ENCODE measurements at places on chromosomes 2 and 18. TPM values are rescaled to one million over a fixed set of nuclear protein-coding genes. Genes with fewer than 3 reads are reported as not detected.

GRCh38 chr2:17538022-17538843 lies 2.3 kb upstream of the VSNL1 start:
- DNase-seq = no peak

- no peak for DNase-seq
These were observed 51.7 kb downstream of the BOLA3 start for GRCh38 chr2:74096052-74096451.

DNA sequence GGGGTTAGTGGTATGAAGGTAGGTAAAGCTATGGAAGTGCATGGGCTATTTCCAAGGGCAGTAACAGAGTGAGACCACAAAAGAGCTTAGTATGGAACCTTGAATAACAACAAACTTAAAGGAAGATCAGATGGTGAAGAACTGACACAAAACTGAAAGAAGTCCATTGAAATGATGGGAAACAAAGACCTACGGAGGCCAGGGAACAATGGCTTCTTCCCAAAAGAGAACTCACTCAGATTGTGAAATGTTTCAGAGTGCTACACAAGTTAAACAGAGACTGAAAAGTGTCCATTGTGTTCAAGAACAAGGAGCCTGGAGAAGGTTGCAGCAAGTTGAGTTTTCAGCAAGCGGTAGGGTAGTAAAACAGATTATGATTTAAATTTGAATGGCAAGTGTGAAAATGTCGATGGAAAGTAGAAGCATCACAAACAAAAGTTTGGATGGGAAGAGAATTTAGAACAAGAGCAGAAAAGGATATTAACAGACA lies 700.0 kb upstream of the NXPH2 start:
- no peak for DNase-seq

- DNase-seq = peak; percentile 53
These were observed 236.3 kb upstream of the RASGRP3 start for GRCh38 chr2:33240178-33240577.

- no peak for DNase-seq
These were observed 275.3 kb downstream of the GALR1 start for GRCh38 chr18:77524909-77525308.

- no peak for DNase-seq
These were observed 56.4 kb upstream of the OTX1 start for GRCh38 chr2:62994206-62994605.

GRCh38 chr18:3256693-3257626 lies 5.0 kb upstream of the MYL12B start:
- peak; percentile 62 for DNase-seq

DNA sequence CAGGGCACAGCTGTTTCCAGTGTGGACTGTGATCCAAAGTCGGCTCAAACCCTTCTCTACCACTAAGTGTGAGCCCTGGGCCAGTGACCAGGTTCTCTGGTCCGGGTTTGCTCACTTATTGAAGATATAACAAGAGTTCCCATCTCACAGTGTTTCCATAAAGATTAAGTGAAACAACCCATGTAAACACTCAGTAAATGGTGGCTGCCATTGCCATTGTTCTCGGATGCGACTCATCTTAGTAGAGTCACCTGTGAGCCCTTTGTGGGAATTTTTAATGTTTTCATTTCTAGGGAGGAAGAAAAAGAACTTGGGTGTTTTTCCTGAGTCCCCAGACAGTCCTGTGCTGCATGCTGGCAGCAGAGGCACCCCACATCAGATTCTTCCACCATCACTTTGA lies 53.4 kb downstream of the TPGS2 start:
- no peak for DNase-seq

DNA sequence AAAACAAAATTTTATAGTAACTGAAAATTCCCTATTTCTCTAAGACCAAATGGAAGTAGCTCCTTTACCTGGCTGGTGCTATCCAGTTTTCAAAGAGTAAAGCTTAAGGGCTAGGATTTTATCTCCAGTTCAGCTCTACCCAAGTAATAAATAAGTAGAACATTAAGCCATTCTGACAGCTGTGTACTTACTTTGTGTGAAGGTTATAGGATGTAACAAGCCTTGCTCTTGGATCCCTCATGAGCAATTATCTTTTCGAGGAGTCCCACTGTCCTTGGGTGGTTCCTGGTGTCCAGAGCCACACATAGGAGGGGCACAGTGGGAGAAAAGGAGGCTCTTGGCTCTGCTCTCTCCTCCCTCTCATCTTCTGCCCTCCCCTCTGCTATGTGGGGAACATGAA lies 45.5 kb downstream of the KIF5C start:
- no peak for DNase-seq

DNA sequence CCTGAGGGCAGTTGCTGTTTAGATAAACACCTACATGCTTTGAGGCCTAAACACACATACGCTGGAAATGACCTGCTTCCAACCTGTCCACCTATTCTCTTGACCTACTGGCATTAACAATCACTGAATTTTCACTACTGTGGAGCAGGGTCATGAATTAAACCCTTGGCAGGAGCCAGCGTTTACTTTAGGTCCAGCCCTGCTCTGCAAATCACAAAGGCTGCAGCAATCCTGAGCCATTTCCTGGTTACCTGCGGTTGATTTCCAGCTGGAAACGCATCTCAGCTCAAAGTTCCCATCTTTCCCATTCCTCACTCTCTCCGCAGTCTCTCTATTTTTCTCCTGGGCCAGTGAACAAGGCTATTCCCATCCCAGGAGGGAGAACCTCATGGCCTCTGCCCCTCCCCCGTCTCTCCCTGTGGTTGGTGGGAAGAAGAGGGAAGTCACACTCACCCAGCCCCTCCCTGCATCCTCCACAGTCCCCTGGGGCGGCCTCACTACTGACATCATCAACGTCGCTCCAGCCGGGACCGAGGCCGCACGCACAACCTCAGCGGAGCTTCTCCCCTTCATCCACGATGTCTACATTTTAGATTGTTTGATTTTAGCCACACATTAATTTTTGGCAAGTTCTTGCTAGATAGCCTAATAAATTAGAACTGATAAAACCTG lies 84.5 kb upstream of the SNTG2 start:
- DNase-seq = no peak

DNA sequence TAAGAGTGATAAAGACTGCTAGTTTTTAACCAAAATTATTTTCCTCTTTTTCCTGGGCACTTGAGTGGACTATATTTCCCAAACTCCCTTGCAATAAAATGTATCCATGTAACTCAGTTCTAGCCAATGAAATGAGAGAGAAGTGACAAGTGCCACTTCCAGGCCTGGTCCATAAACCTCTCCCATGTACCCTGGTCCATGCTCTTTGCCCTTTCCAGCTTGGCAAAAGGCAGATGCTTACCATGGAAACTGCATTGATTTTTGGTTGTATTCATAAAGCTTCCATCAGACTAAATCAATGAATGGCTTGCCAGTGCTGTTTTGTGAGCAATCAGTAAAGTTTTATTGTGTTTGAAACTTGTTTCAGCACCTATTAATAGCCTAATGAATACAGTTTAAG lies 229.3 kb downstream of the TNS1 start:
- no peak for DNase-seq

DNA sequence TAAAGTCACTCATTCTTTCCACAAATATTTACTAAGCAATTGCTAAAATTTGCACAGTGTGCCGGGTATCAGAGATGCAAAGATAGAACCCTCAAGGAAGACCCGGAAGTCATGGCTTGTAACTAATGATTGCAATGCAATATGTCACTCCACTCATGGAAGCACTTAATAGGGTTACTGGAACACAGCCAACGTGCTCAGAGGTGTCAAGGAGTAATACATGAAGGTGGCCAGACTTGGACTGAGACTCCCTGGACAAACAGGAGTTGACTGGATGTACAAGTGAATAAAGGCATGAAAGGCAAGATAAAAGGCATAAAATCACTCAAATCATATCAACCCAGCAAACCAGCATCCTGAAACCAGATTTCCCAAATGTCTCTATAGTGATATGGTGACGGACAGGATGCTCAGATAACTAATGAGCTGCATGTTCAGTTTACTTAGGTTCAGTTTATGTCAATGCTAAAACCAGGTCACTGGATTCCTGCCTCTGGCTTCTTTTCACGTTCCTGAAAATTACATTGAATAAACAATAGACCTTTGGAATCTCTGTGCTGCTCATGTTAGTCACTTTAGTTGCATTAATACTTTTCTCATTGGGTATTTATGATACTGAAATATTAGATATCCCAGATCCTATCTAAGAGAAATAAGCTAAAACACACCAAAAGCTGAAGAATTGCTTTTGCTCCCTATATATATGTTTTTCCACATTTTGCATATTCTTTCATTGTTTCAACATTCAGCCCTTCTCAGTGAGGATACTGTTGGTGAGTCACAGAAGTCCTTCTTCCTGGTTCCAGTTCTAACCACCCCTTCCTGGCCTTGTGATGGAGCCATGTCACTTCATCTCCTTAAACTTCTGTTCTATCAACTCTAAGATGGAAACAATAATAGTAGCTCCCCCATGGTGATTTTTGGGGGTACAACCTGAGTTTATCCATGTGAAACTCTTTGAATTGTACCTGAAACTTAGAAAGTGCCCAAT lies 688.9 kb upstream of the ID2 start:
- peak; percentile 15 for DNase-seq

DNA sequence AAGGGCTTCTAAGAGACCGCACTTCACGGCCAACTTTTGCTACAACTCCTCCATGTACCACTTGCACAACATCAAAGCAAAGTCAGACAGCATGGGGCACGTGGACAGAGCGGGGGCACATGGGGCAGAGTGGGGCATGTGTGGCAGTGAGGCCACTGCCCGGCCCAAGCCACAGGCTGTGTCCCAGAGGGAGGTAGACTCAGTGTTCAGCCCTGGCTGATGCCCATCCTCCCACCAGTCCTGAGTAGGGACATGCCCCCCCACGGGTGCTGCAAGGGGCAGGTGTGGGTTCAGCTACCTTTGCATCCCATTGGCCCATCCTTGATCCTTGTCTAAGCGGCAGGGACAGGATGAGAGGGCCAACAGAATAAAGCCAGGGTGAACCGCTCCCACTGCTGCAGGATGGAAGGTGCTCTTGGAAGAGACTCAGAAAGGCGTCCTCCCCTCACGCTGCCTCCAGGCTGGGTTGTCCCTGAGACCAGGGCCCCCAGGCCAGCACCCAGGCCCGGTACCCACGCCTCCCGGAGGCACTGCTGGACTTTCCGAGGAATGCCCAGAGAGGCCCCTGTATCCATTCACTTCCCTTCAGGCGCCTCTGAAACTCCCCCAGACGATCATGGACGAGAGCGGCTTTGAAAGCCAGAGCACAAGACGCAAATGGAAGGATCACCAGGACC lies 218.2 kb downstream of the NDUFA10 start:
- DNase-seq = no peak

DNA sequence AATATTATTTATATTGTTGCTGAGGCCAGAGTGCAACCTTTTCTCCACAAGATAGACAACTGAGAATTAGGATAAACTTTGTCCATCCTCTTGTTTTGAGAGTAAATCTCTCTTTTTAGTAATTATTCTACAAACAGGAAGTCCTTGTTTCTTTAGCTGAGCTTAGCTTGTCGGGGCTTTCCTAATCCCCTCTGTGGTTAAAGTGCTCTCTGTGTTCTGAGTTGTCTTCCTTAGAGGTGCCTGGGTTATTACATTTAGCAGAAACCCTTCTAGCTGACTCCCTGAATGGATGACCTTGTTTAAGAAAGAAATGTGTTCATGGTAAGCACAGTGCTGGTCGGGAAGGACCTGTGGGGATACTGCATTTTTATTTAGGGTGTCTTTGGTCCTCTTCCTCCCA lies 12.7 kb downstream of the USP39 start:
- no peak for DNase-seq

DNA sequence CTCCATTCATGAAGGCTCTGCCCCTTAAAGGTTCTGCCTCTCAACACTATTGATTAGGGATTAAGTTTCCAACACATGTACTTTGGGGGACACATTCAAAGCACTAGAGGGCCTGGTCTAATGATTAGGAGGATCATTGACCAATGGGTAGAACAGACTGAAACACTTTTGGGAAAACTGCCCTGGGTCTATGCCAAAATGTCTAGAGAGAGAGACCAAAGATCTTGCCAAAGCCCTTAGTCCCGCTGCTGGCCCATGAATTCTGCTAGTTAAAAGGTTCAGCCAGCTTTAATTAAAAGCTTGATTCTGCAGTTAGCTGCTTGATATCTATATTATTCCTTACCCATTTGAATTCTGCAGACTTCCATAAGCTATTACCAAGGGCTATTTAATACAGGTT lies 613.2 kb downstream of the SLC4A3 start:
- no peak for DNase-seq

DNA sequence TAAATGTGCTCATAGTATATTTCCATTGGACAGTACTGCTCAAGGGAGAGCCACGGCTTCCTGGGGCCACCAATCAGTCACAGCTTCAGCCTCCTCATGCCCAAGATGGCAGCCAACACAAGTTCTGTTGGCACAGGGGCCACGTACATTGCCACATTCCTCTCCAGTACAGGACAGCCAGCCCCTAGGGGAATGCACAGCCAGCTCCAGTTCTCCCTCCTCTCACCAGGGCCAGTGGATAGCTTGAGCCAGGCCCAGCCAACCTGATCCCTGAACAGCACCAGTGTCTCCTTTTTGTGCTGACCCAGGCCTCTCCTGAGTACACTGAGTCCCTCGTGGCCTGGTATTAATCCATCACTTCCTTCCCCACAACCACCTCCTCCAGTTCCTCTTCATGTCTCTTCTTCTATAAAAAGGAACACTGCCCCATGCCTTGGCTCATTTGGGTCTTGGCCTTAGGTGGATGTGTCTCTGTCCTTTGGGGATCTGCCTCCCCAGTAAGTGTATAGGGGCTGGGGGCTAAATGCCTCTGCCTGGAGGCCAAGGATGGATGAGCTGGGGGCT lies 168.7 kb downstream of the TNS1 start:
- DNase-seq = no peak

GRCh38 chr18:60044290-60045006 lies 144.7 kb downstream of the PMAIP1 start:
- DNase-seq = peak; percentile 80

The UGT1A3 gene
- not detected for total RNA-seq

The FEV gene
- total RNA-seq = not detected

The RIT2 gene
- total RNA-seq = not detected

The FAP gene
- 67.1 TPM for total RNA-seq

The SLC14A1 gene
- total RNA-seq = 0.52 TPM

The UGT1A8 gene
- total RNA-seq = not detected

The HJURP gene
- total RNA-seq = 32.0 TPM

The CCDC68 gene
- total RNA-seq = 1.0 TPM

The NEU2 gene
- not detected for total RNA-seq

The DSG4 gene
- not detected for total RNA-seq
